ENCODE measurements at places on chromosomes 1 and 21.

DNA sequence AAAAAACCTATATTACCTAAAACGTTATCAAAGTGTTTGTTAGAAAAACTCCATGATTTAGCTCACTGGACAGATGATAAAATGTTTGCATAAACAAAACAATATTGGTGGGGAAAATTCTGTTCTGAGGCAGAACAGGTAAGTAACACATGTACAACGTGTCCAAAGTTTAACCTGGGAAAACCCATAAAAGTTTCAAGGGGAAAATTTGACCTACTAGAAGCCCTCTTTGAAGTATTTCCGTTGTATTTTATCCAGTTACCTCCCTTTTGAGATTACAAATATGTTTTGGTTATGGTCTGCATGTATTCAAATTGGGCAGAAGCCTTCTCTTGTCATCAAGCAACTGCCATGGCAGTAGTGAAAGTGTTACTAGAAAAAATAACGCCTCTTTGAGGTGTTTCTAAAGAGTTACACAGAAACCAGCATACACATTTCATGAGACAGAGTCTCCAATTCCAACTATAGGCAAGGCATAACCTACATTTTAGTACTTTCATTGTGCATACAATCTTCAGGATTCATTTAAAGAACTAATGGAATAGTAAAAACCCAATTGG lies 58.0 kb upstream of the PDC start:
- no peak for DNase-seq

- DNase-seq: no peak
Observed at GRCh38 chr1:85220756-85221201, 20.0 kb upstream of the SYDE2 start.

GRCh38 chr1:170562646-170563338 lies 30.8 kb downstream of the GORAB start:
- DNase-seq: no peak

- DNase-seq: no peak
Observed at GRCh38 chr1:201377611-201378092, at the start of gene TNNT2. Gene TNNT2, minus strand, starts transcription at chr1:201377680. Its CDS starts 4,426 bp downstream, at chr1:201373254.

- no peak for DNase-seq
Observed at GRCh38 chr1:153612111-153612754, 704 bp downstream of the S100A16 start.

GRCh38 chr1:219329578-219329977 lies 155.9 kb downstream of the LYPLAL1 start:
- DNase-seq: no peak

- DNase-seq: peak; percentile 100
Observed at GRCh38 chr1:113333056-113333455, 57.3 kb upstream of the MAGI3 start.

- no peak for DNase-seq
Observed at GRCh38 chr1:85607126-85607920, 26.8 kb downstream of the CCN1 start.

Measured in NCI-H2227 treated with DMSO at 0.1 percent for 48 hours (cell line).